ENCODE measurements at places on chromosomes 5 and 9. TPM values are rescaled to one million over a fixed set of nuclear protein-coding genes. Genes with fewer than 3 reads are reported as not detected.

GRCh38 chr9:28607843-28608242, 1034.6 kb upstream of the C9orf72 start:
- no peak for DNase-seq

DNA sequence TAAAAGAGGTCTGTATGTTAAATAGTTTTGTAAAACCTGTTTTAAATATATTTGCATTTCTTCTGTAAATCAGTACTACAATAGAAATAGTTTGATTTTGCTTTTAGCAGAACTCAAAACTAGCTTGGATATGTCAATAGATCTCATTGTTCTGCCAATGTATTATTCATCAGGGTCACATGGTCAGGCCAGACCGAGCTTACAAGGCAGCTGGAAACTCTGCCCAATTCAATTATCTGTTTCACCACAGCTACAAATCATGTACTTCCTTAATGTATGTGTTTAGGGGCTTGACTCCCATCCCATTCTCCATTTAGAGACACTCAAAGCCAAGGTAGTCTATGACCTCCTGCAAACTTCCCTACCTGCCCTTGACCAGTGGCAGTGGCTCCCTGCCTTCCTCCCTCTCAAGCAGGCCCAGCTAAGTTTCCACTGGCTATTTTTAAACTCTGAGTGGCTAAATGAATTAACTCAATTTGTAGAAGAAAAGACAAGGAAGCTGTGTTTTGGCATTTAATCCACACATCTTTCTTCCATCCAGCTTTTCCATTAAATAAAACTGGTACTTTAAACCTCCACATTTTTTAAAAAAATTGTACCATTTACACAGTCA, 46.4 kb upstream of the SELENOP start:
- DNase-seq = no peak

DNA sequence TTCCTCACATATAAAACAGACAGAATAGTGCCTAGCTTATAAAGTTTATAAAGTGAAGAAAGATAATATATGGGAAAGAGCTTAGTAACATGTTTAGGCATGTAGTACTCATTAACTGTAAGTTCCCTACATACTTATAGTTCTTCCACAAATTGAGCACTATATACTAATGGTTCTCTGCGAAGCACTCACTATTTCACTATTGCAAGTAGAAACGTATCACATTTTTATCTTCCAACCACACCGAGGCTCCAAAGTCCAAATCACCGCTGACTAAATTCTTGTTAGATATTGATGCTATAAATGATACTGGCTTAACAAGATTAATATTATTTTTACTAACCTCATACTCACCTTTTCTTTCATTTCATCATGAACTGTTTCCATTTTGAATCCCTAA, 61.0 kb downstream of the FBXW11 start:
- DNase-seq = no peak

DNA sequence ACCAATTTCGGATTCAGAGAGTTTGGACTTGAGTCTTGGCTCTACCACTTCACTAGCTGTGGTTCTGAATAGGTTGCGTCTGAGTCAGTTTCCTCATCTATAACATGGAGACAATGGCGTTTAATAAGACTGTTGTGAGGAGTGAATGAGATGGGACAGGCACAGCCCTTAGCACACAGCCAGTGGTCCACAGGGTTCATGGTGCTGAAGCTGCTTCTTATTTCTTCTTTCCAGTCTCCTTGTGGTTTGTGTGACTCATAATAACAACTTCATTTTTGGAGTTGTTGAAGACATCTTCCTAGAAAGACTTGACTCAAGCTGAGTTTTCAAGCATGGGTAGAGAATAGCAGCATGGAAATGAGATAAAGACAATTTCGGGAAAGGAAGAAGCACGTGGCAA, 172.6 kb upstream of the PPP2R2B start:
- no peak for DNase-seq

DNA sequence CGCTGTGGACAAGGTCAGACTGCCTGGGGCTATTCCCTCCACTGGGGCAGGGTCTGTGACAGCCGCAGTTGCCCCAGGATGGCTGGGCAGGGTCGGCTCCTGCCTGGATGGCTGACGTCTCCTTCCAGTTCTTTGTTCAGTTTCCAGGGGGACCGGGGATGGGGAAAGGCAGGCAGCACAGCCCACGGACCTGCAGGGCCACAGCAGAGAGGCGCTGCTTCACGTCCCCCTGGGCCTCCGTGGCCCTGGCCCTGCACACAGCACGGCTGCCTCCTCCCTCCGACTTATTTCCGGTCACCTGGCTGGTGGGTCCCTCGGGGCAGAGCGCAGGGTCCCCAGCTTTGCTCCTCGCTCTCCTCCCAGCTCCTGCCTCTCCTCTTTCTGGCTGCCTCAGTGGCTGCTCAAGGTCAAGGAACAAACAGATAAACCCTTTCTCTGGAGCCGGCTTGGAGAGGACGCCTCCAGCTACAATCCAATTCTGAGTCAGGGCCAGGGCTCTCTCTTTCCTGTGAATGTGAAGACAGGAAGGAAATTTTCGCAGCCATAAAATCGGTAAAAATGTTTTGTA, 169.7 kb downstream of the C9orf50 start:
- no peak for DNase-seq

DNA sequence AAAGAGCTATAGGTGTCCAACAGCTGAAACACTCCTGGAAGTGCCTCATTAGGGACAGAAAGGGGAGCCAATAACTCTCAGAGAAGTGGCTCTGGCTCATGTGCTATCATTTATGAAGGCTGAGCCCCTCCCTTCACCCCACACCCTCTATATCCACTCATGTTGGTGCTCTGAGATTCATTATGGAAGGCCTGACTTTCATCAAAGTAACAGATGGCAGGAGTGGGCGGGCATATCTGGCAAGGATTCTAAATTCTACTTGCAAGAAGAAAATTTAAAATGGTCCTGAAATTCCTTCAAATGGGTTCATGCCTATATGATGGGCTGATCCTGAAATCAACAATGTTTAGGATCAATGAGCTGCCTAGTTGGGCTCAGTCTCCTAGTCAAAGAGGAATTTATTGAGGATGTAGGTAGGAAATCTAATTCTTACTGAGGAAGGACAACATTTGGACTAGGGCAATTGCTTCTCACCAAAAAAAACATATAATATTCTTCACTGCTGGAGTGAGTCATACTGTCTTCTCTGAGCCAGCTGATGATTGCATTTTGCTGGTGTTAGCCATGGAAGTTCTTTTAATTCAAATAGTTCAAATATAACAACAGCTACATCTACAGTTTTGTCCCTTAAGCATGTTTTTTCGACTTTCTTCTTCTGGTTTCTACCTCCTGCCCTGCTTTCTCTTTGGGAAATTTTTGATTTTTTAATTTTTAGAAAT, 23.5 kb downstream of the NMRK1 start:
- DNase-seq = no peak

- DNase-seq = no peak
These were observed 528.6 kb upstream of the CLINT1 start for GRCh38 chr5:158387499-158387898.

- DNase-seq = peak; percentile 7
These were observed 28.1 kb downstream of the NTRK2 start for GRCh38 chr9:84697509-84698114.

Gene RHOBTB3
- 66.9 TPM for total RNA-seq

Gene DEPDC1B
- total RNA-seq = 22.6 TPM

Gene TTLL11
- total RNA-seq = 3.7 TPM

Gene GDA
- total RNA-seq = not detected

Gene ATG12
- total RNA-seq = 34.2 TPM

Gene TNC
- 0.07 TPM for total RNA-seq

Gene NRG2
- total RNA-seq = 0.46 TPM

Gene SLC6A7
- not detected for total RNA-seq

Gene OR13C9
- not detected for total RNA-seq

Gene SLC34A1
- not detected for total RNA-seq

Gene MYMK
- total RNA-seq = not detected

Data from pulmonary artery endothelial cell (primary cell).